ENCODE measurements at places on chromosomes 6 and 20.

DNA sequence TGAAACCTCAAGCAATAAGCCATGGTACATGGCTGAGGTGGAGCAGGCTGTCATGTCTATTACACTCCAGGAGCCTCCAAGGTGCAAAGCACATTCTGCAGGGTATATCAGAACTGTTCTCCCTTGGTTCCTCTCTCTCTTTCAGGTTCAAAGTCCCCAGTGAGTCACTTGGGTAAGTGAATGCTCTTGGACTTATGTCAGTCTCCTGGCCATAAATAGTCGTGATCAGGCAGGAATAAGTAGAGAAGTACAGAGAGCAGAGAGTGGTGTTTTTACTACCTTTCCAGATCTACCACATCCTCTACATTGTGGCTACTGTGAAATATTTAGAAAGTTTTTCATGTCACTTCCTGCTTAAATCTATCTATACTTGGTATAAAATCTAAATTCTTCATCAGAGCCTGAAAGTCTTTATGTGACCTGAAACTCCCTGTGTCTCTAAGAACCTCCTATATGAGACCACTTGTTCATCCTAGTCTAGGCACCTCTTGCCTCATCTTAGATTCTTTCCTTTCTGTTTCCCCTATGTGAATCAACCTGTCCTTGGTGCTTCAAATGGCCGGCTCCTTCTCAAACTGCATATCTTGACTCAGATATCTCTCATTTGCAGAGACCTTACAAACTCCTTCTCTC is 1077.6 kb upstream of the MAP3K7 start:
- peak; percentile 1 for DNase-seq

DNA sequence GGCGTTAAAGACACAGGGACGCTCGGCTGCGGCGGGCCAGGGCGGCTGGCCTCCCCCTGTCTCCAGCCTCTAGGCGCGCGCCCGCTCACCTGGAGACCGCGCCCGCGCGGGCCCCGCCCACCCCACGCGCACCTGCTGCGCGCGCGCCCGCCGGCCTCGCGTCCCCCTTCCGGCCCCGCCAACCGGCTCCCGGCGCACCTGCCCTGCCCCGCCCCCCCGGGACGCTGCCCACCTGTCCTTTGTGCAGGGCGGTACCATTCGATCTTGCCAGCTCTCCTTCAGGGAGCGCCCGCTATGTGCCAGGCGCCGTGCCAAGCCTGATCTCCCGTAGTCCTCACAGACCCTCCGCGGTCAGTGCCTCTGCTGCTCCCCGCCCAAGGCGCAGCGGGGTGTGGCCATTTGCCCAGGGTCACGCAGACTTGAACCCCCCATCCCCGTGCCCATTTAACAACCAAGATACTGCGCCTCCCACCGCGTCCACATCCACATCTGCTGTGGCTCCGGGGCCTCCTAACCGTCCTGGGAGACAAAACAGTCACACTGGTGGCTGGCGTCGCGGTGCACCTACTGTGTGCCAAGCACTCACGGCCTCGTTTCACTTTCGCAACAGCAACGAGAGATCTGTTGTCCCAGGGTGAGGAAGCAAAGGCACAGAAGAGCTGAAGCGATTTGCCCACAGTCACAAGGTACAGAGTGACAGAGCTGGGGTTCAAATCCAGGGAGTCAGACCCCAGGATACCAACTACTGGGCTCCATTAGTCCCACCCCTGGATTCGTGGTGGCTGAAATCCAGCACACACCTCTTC is 48.1 kb downstream of the NOL4L start:
- no peak for DNase-seq

DNA sequence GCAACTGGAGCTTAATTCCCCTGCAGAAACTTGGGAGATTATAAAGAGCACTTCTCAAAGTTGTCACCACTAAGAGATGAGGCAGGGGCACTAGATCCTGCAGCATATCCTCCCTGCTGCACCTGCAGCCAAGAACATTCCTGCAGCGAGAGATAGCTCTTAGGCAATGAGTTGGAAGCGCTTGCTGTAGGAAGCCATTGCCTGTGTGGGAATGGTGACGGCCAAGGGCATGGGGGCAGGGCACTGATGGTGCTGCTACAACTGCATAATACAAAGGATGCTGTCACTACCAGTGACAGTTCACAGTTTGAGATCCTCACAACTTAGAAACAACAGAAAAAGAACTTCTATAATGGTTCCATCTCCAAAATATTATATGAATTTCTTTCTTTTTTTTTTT is 89.9 kb downstream of the CDS2 start:
- no peak for DNase-seq

GRCh38 chr6:55560290-55560885 is 18.6 kb downstream of the HMGCLL1 start:
- DNase-seq, result no peak

GRCh38 chr6:72421387-72421786 is 200.5 kb upstream of the KCNQ5 start:
- no peak for DNase-seq

- DNase-seq, result no peak
Measured at GRCh38 chr20:54126806-54127655, 46.8 kb downstream of the CYP24A1 start.

Data from GM13977 (cell line).